ENCODE measurements at places on chromosomes 2 and 18.

DNA sequence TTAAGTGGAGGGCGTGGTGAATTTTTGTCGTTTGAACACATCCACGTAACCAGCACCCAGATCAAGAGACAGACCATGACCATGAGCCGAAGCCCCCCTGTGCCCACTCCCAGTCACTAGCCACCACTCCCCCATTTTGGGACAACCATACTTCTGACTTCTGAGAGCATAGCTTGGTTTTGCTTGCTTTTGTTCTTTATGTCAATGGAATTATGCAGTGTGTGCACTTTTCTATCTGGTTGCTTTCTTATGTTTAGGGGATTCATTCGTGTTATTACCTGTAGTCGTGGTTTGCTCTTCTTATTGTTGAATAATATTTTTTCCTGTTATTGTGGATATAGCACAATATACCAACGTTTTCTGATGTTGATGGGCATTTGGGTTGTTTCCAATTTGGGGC is 141.7 kb downstream of the GLI2 start:
- no peak for DNase-seq

- DNase-seq = no peak
Observed at GRCh38 chr2:201467666-201468065, 16.1 kb downstream of the STRADB start.

DNA sequence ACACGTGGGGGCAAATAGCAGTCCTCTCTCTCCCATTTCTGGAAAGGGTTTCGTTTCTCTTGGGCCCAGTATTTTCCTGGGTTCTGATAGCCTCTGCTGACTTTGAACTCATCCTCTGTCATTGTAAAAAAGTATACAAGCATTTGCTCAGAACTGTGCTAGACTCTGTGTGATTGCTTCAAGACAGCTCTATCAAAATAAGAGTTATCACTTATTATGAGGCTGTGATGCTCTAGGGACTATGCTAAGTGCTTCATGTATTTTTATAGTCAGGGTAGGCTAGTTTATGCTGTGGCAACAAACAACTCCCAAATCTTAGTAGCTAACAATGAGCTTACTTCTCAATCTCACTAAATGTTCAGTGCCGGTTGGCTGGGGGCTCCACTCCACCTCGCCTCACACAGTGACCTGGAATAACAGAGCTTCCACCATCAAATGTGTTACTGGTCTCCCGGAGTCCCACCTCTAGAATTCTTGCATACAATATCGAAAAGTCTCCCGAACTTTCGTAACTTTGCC is 110.8 kb upstream of the CDC42EP3 start:
- DNase-seq = no peak

DNA sequence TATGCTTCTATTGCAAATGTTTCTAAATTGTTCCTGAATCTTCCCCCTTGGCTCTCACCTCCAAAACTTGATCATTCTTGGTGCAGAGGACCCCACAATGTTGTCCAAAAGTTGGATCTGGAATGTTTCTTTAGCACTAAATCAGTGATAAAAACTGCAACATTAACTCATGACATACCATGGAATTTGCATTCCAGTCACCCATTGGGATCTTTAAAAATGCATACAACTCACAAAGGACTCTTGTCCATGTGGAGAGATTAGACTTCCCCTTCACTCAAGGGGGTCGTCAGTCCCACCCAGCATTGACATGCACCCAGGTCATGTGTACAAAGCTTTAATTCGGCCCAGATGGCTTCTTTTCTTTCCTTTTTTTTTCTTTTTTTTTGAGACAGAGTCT is 169.3 kb downstream of the SETBP1 start:
- DNase-seq = no peak

- DNase-seq = no peak
Observed at GRCh38 chr2:45273412-45274249, 264.4 kb upstream of the SIX2 start.

DNA sequence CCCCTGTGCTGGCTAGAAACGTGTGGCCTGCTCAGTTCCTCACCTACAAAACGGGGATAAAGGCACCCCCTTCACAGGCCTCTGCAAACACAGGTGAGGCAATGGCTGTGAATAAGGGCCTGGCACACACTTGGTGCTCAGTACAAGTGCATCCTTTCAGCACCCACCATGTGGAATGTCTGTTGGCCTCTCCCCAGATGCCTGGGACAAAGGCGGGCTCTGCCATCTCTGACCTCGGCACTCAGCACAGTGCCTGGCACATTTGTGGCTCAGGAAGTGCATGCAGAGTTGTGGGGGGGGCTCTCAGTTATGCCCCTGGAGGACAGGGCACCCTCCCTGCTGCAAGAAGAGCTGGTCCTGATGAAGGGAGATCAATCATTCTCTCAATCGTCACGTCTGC is 224.6 kb upstream of the RAB6C start:
- DNase-seq = no peak

DNA sequence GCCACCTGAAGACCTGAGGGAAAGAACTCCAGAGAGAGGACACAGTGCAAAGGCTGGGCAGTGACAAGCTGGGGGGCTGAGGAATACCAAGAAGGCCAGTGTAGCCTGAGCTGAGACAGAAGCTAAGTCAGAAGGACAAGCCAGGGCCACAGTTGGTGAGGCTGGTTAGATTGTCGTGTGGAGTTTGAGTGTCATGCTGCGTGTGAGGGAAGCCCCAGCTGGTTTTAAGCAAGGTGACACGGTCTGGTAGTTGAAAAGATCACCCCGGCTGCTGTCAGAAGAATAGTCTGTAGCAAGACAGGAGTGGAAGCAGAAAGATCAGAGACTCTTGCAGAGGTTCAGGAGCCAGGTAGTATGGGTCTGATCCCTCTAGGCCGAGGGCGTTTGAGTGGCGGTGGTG is 50.6 kb upstream of the RMDN2 start:
- DNase-seq = no peak

DNA sequence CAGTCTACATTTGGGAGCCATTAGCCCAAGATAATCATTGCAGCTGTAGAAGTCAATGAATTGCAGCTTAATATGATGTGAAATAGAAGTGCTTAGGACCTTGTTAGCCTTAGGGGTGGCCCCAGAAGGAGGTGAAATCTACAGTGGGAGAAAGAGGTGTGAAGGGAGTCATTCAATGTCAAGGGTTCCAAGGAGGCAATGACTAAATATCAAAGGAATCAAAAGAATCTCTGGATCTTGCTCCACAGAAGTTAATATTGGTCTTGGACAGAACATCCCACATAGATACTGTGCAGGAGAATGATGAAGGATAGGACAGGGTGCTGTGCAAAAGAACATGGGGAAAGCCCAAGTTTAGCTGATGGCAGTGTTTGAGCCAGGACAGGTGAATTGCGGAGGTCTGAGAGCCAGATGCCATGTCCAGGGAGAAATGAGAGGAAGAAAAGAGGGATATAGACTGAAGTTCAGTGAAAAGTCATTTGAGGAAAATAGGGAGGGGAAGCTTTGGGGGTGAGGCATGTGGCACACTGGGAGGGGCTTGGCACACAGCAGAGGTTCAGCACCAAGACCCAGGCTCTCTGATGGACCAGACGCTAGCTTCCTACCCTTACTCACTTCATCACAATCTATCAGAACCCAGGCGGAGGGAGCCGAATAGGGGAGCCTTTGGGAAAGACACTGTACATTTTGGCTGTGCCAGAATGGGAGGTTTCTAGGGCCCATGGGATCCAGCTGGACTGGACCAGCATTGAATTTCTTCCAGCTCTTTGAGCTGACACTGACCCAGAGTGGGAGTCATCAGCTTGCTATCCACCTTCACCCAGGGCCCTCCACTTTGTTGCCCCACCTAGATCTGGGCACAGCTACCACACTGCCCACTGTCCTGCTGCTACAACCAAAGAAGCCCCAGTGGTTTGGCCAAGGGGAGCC is 2.2 kb downstream of the IL1F10 start:
- no peak for DNase-seq

DNA sequence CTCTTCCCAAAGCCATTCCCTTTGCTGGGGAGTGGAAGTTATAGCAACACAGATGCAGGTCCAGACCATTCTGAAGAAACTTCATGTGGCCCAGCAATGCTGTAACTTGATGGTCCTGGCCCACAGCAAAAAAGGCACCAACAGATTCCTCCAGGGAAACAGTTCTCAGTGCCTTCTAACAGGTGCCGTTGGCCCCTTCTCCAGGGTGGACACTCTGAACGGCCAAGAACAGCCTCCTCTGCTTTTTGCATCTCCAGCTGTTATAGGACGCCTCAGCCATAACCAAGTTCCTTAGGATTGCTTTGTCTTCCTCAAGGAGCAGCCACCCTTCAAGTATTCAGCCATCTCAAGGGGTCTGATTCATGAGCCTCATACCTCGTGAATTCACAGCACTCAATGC is 38.0 kb downstream of the MARCO start:
- no peak for DNase-seq

GRCh38 chr2:177711483-177712265 is 319.1 kb downstream of the AGPS start:
- no peak for DNase-seq

DNA sequence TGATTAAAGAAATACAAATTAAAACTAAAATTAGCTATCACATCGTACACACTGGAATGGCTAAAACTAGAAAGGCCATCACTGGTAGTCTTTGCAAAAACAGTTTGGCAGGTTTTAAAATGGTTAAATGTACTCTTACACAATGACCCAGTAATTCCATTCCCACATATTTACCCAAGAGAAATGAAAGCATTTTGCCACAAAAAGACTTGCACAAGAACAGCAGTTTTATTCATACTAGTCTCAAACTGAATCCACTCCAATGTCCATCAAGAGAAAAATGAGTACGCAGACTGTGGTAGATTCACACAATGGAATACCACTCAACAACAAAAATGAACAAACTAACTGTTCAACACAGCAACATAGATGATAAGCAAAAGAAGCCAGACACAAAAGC is 29.1 kb downstream of the SP140L start:
- DNase-seq = no peak

DNA sequence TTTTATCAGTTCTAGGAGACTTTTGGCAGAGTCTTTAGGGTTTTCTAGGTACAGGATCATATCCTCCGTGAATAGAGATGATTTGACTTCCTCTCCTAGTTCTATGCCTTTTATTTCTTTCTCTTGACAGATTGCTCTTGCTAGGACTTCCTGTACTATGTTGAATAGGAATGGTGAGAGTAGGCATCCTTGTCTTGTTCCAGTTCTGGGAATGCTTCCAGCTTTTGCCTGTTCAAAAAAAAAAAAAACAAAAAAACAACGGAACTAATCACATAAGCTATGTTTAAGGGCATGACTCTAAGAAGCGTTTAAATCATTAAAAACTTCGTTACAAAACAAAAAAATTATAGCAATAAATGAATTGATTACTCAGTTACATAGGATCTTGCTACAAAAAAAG is 145.7 kb downstream of the NUP35 start:
- DNase-seq = no peak

DNA sequence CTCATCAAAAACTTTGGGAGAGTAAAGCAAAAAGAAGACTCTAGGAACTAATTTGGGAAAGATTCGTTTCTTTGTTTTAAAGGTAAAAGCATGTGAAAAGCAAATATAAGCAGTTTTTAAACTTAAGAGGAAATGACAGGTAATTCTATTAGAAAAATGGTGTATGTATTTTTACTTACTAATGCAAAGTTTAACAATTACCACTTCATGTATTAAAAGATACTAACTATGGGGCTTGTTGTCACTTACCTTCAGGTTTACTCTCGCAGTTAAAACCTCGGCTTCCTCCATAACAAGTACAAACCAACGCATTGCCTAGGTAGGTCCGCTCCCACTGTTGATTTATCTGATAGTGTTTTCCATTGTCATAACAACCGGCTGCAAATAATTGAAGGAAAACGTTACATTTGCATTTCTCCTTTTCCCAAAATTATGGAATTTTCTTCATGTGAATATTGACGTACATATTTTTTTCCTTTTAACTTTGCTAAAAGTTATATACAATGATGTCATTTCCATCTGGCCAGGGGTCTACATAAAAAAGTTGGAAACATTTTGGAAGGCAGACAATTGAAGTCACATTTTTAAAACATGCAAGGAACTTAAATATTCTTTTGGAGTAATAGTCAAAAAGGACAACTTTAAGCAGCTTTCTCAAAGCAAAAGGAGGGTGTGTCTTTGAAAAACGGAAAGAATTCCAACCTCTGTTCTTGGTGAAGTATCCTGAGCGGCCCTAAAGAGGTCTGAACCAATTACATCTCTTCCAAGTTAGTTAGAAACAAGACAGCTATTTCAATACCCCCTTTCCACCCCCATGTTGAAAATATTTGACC is 1.2 kb downstream of the FN1 start:
- DNase-seq = no peak

DNA sequence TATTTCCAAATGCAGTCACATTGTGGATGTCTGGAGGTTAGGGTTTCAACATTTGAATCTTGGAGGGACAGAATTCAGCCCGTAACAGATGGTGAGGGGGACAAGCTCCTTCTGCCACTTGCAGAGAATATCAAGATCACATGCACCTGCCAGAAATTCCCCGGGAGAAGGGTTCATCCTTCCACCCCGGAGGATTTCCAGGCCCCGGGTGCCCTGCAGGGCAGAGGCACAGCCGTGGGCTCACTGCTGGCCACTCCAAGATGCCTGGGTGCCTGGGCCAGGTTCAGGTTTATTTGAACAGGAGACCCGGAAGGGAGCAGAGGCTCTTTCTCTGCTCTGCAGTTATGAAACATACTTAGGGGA is 38.2 kb upstream of the MGAT4A start:
- no peak for DNase-seq

GRCh38 chr18:39208729-39209128 is 1643.1 kb upstream of the CELF4 start:
- no peak for DNase-seq

DNA sequence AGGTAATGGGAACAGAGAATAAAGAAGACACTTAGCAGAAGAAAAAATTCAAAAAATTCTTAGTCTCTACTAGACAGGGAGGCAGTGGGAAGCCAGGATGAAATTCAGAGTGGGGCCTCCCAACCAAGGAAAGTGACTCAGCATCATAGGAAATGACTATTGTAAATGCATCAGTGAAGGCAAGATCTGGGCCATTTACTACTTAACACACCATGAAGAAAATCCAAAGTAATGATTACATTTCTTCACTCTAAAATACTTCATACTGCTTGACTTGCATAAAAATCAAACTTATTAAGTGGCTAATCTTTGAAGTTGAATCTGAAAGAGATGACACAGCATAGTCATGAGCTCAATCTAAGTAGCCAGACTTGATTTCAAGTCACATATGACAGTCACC is 405.8 kb upstream of the SLC39A10 start:
- DNase-seq = no peak

GRCh38 chr2:182906454-182906853 is 40.0 kb upstream of the FRZB start:
- no peak for DNase-seq

Data from HFF-Myc (cell line).